ENCODE measurements at places on chromosomes 16 and 17.

DNA sequence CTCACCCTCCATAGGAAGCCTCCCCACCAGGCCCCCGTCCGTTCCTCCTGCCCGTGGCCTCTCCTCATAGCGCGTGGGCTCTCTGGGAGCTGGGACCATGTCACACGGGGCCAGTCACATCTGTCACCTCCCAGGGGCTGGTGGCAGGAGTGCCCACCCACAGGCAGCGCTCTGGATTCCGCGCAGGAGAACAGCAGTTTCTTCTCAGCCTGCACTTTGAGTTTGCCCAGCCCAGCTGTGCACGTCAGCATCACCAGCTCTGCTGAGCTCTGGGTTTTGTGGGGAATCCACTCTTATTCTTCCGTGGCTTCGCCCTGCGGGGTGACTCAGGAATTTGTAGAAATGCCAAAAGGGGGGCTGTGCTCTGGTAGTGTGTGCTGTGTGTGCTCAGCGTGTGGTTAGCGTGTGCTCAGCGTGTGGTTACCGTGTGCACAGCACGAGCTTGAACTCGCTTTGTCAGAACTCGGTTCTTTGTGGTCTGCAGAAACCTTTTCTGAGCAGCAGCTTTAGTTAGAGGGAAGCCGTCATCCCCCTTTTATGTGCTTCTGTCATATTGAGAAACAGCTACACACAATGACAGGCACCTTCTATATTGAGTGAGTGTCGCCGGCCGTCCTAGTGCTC lies 3.2 kb downstream of the ACSF3 start:
- no peak for DNase-seq

DNA sequence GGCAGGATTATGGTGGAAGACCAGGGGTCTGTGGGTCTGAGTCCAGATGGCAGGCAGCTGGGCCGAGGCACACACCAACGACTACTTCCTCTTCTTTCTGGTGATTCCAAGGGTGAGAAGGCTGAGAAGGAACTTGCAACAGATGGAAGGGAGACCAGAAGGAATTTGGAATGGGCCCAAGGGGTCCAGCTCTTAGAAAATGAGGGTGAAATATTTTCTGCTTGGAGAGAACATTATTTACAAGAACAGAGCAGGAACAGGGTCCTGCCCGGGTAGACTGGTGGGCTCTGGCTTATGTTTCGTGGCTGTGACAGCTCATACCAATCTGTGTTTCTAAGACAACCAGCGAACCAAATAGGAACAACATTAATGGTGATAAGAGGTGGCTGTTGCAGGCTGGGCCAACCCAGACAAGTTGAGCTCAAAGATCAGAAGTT lies 36.6 kb downstream of the CCDC42 start:
- no peak for DNase-seq

DNA sequence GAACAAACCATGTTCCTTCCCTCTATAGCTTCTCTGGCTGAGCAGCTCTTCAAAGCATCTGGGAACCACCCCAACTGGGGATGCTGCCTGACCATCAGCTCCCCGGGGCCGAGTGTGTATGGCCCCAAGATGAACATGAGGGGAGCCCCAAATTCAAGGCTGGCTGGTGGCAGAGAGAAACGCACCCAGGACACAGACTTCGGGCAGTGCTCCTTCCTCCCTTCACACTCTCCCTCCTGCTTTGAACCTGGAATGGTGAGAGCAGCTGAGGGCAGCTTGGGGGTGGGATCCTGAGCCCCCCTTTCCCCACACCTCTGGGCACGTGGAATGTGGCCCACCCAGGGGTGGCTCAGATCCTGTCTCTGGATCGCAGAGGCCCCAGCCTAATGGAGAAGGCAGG lies 17.2 kb downstream of the TLE7 start:
- DNase-seq: no peak

- no peak for DNase-seq
These were observed 272.0 kb downstream of the MAF start for GRCh38 chr16:79328402-79329165.

GRCh38 chr16:89322321-89323119 lies 105.0 kb downstream of the ZNF778 start:
- peak; percentile 73 for DNase-seq

DNA sequence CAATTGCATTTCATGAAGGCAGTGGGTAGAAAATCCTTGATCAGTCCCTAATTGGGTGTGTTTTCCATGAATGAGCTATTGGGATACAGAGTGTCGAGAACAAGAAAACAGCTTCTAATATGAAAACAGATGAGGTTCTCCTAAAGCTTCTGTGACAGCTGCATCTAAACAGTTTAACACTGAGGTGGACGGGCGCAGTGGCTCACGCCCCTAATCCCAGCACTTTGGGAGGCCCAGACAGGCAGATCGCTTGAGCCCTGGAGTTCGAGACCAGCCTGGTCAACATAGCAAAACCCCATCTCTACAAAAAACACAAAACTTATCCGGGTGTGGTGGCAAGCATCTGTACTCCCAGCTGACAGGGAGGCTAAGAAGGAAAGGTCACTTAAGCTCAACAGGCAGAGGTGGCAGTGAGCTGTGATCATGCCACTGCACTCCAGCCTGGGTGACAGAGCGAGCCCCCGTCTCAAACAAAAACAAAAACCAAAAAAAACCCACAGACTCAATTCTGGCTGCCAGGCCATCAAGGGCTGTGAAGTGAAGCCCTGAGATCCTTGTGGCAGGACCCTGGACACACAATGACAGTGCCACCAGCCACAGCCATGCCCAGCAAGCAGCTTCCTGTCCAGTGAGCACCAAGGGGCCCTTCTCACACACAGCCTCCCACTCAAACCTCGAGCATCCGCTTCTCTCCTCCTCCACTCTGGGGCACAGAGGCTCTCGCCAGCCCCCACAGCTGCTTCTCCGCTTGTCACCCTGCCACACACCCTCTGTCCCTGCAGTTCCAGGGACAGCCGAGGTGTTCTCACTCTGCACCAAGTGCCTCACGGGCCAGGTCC lies 44.0 kb downstream of the ANKRD11 start:
- DNase-seq: no peak

- DNase-seq: no peak
These were observed 55.6 kb upstream of the GCSH start for GRCh38 chr16:81151648-81152310.

- no peak for DNase-seq
These were observed 1.6 kb downstream of the PECAM1 start for GRCh38 chr17:64388961-64389565.

DNA sequence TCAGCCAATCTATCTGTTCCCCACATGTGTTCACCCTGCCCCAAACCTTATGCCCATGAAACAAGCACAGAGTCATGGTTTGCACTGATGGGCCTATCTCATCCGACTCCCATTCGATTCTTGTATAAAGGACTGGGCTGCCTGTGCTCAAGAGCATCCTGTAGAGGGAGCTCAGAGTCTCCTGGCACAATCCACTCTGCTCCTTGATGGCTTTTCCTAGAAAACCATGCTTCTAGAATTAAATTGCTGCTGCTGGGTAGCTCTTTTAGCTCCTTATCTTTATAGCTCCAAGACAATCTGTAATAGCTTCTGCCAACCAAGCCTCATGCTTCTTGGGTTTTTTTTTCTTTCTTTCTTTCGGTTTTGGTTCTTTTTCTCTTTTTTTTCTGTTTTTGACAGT lies 9.7 kb downstream of the ZNF19 start:
- peak; percentile 45 for DNase-seq

- DNase-seq: no peak
These were observed 631 bp downstream of the UTP6 start for GRCh38 chr17:31900877-31901276.

- no peak for DNase-seq
These were observed 20.8 kb upstream of the ZNF423 start for GRCh38 chr16:49876716-49877129.

DNA sequence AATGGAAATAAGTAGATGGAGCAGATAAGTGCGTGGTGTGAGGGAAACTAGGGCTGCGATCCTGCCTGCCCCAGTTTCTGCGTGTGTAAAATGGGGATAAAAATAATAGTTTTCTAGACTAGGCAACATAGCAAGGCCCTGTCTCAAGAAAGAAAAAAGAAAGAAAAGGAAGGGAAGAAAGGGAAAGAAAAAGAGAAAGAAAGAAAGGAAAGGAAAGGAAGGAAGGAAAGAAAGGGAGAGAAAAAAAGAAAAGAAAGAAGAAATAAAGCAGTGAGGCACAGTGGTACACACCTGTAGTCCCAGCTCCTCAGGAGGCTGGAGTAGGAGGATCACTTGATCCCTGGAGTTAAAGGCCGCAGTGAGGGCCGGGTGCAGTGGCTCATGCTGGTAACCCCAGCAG lies 2.2 kb upstream of the PKMYT1 start:
- no peak for DNase-seq

- no peak for DNase-seq
These were observed 31.5 kb upstream of the LITAF start for GRCh38 chr16:11618107-11618717.

- no peak for DNase-seq
These were observed 6.0 kb downstream of the CAPN15 start for GRCh38 chr16:533391-534123.

GRCh38 chr17:65163990-65164495 lies 26.9 kb downstream of the RGS9 start:
- DNase-seq: peak; percentile 54

- DNase-seq: no peak
These were observed 96.5 kb downstream of the ANKRD11 start for GRCh38 chr16:89393738-89394406.

DNA sequence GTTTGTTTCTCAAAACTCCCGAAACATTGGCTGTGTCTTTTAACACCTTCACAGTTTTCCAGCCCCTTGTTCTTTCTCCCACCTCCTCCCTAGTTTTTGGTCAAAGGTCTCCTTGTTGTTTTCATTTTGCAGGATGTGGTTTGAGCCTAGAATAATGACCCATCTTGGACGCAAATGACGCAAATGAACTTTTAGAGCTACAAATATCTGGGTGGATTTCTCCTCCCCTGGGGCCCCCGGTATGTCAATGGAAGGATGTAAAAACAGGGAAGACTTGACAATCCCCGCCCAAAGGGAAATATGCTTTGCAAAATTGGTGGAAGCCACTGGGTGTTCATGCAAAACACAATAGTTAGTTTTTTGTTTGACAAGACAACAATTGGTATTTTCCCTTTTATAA lies 236.0 kb upstream of the IRX3 start:
- no peak for DNase-seq

- DNase-seq: no peak
These were observed 12.4 kb downstream of the TP53 start for GRCh38 chr17:7674934-7675333.

DNA sequence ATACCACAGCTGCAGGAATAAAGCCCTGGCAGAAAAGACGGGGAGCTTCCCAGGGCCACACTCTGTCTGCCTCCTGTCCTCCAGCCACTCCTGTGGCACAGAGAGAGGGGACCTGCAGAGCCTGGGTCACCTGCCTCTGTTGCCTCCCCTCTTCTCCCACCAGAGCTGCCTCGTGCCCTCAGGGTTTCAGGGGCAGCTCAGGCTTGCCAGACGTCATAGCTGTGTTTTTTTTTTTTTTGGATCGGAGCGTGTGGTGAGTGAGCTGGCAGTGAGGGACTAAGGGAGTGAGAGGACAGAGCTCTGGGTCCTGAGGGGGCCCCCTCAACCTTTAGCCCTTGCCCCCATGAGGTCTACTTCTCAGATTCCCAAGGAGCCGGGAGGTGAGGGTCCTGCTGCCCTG lies 2.1 kb downstream of the PIK3R6 start:
- DNase-seq: no peak

DNA sequence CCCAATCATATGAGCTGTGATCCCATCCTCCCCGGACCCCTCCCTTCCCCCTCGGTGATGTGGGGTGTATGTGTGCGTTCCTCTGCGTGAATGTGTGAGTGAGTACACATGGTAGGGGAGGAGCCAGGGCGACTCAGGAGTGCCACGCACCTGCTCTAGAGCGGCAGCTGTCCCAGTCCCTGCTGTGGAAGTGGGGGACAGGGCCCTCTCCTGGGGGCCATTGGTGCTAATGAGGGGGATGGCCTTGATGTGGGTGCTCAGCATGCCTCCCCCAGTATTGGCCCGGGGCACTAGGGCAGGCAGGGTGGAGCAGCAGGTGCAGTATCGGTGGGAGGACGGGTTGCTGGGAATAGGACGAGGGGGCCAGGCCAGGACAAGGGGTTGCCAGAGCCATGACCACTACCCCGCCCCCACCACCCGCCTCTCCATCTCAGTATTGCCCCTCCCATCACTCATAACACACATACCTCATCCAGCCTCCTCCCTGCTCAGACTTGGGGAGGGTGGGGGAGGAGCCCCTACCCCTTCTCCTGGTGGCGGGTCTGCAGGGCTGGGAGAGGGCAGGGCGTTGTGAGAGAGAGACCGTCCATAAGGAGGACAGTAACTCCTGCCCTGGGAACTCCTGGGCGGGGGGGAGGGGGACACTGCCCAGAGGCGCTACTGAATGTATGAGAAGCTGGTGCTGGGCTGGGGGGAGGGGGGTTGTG lies 8.5 kb downstream of the NR1D1 start:
- DNase-seq: no peak

DNA sequence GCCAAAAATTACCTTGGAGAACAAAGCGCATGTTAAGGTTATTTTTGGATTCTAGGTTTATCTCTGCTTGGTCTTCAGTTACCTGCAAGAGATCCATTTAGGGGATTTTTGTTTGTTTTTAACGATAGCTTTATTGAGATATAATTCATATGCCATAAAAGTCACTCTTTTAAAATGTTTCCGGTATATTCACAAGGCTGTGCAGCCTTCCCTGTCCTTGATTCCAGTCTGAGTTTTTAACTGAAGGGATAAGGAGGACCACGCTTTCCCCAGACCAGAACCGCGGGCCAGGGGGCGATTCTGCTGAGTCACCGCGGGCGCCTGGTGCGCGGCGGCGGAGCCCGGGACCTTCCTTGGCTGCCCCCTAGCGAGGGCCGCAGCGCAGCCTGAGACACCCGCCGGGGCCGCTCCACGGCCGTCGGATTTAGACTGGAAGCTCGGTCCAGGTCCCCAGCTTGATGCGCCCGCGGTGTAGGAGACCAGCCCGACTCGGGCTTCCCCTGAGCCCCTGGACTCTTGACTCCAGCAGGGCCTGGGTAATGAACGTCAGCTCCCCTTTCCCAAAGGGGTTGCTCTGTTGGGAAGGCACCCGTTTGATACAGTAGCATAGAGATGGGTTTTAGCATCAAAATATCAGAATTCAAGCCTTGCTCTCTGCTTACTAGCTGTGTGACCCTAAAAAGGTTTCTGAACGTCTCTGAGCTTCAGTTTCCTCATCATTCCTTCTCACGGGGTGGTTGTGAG lies 50.0 kb upstream of the STH start:
- peak; percentile 86 for DNase-seq

- no peak for DNase-seq
These were observed 11.4 kb upstream of the NCBP3 start for GRCh38 chr17:3857261-3858105.
